ENCODE measurements at places on chromosomes 12 and 14. TPM values are rescaled to one million over a fixed set of nuclear protein-coding genes. Genes with fewer than 3 reads are reported as not detected.

DNA sequence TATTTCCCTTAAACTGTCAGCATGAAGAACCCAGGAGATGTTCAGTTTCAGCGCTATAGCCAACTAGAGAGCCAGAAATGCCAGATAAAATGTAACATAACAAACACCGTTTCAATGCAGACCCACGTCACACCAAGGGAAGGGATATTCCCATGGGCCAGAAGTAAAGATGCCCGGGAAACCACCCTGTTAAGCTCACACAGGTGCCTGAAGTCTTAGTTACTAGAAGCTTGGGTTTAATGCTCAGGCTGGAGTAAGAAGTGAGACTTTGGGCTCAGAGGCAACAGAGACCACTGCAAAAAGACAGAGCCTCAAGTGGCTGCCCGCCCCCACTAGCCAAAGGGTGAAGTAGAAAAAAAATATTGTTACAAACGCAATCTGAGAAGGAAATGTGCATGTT lies 52.3 kb downstream of the SYNE3 start:
- H3K4me1 ChIP-seq, result peaks cover 22% of the 10 kb centered on the region
- no peaks in the 10 kb centered on the region for H3K36me3 ChIP-seq
- no peak overlapping the region for H3K4me3 ChIP-seq
- H3K27me3 ChIP-seq, result no peaks in the 10 kb centered on the region

FAM90A1 gene
- not detected for total RNA-seq

NPFF gene
- not detected for total RNA-seq

DNA sequence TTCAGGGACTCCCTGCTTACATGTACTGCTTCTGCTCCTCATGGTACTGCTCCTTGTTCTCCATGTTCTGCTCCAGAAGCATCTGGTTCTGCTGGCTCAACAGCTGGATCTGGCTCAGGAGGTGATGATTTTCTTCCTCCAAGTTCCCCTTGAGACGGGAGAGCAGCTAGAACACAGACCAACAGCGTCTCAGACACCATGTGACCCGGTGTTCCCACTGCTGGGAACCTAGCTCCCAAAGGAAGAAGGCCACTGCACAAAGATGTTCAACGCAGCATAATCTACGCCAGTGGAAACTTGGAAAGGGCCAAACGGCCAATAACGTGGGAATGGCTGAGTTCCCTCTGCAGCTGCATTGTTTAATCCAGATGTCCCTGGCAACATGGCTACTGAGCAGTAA lies 49.6 kb upstream of the GPR68 start:
- no peaks in the 10 kb centered on the region for H3K27me3 ChIP-seq
- DNase-seq, result no peak
- no peak overlapping the region for H3K27ac ChIP-seq

DNA sequence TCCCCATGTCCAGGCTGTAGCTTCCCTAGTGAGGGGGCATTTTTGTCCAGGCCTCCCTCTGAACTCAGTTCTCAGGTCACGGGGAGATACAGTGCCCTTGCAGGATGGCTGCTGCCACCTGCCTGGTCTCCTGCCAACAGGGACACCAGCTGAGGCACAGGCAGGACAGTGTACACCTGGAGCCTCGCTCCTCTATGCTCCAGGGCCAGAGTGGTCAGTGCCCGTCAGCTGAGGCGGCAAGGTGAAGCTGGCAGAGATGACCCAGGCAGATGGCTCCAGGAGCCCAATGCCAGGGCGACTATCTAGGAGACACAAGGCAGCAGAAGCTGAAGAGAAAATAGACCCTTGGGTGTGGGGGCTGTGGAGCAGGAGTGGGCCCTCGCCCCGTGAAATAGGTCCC lies 12.6 kb downstream of the TUBA1C start:
- DNase-seq, result no peak
- no peak overlapping the region for H3K27ac ChIP-seq
- no peaks in the 10 kb centered on the region for H3K4me1 ChIP-seq
- no peak overlapping the region for H3K4me3 ChIP-seq
- H3K36me3 ChIP-seq, result peaks cover 12% of the 10 kb centered on the region

All from sigmoid colon (tissue), 7 donors.